ENCODE measurements at places on chromosomes 6 and 20.

- no peak for DNase-seq
Observed at GRCh38 chr6:163337958-163338357, 76.6 kb upstream of the QKI start.

- no peak for DNase-seq
Observed at GRCh38 chr6:802701-803100, 109.8 kb upstream of the EXOC2 start.

GRCh38 chr20:50290112-50290511 is 99.5 kb downstream of the CEBPB start:
- DNase-seq = no peak

DNA sequence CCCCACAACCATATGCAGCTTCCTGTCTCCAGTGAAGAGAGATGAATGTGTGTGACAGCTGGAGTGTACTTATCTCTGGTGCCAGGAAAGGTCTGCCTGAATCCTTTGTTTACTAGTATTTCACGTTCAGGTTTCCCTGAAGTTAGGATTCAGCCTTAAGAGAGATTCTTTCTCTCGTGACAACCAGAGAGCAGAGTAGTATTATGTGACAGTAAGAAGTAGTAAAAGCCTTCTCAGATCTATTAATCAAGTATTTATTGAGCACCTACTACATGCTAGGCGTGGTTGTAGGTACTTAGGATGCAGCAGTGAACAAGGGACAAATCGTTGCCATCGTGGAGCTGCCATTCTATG is 949 bp downstream of the KIFC1 start:
- no peak for DNase-seq

DNA sequence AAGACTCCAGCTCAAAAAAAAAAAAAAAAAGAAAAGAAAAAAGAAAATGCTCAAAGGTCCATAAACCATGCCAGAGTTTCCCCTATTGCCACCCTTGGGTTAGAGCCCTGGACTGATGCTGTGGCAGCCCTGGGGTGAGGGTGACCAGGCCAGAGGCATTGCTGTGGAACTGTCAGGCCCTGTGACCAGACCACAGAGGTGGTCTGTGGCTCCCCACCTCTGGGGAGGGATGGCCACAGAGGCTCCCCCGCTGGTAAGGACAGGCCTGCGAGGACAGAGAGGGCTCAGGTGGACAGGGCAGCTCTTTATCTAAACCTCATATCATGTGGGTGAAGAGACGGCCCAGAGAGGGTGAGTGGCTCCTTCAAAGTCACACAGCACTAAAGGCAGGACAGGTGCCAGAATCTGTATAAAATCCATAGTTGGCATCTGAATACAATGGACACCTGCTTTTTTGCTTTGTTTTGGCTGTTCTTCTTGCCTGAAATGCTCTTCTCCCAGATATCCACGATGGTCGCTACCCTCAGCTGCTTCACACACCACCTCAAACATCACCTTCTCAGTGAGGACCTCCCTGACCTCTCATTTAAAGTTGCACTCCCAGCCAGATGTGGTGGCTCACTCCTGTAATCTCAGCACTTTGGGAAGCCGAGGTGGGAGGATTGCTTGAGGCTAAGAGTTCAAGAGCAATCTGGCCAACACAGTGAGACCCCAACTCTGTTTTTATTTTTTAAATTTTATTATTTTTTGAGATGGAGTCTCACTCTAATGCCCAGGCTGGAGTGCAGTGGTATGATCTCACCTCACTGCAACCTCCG is 22.5 kb upstream of the SPDEF start:
- DNase-seq = no peak

Data from stimulated activated CD4-positive, alpha-beta T cell treated with anti-CD3 and anti-CD28 coated beads, Interleukin-4, amount 100 ng/mL, for 48 hours (primary cell).